ENCODE measurements at places on chromosomes 12 and 14. TPM values are rescaled to one million over a fixed set of nuclear protein-coding genes. Genes with fewer than 3 reads are reported as not detected.

DNA sequence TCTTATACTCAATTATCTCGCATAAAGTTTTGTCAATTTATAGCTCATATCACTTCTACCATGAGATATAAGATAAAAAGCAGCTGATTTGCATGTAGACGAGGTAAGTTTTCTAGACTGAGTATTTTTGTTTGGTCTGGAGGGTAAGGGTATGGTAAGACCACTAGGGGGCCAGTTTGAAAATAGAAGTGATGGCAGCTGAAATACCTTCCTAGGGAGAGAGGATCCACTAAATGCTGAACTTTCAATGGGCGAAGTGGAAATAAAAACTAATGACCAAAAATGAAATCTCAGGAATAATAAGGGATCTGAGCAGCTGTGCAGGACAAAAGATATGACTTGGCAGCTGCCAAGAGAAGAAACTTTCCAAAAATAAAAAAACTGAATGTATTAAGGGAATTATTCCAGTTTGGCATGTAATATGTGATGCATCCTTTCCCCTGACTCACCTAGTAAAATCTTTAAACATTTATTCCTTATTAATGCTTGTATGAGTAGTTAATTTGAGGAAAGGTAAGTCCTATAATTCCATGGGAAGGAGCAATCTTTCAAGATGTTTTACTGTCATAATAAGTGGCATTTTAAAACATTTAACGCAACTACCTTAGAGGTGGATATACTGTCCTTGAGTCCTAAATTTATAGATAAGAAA lies 754.5 kb downstream of the C12orf50 start:
- DNase-seq, result no peak

- no peak for DNase-seq
Observed at GRCh38 chr14:91681118-91681517, 50.8 kb downstream of the CATSPERB start.

FAM186B gene
- 0.33 TPM for total RNA-seq

DNA sequence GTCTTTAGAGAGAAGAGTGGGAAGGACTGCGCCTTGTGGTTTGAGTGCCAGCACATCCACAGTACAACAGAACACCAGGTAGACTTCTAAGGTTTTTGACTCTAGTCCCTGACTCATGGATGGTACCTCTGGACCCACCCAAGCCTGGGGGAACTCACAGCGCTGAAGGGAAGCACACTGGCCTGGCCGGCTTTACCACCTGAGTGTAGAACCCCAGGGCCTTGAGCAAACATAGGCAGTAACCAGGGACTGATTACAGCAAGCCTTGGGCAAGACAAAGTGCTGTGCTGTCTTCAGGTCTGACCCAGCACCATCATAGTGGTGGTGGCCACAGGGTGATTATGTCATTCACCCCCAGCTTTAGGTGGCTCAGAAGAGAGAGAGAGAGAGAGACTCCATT lies 17.2 kb downstream of the EML5 start:
- no peak for DNase-seq

DNA sequence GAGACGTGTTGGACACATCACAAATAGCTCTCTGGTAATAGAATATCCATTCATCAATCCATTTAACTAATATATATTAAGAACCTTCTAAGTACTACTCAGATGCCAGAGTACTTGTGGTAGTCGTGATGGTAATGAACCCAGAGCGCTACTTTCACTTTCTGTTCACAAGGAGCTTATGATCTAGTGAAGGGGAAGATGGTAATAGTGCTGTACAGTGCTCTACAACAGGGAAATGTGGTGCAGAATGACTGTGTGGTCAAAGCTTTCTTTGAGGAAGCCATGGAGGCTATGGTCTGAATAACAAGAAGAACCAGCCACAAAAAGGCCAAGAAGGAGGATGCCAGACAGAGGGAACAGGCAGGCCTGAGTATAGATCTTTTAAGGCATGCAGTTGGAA lies 212.0 kb downstream of the PTPRO start:
- DNase-seq, result no peak

GRCh38 chr12:57940915-57941164 lies 527 bp upstream of the ATP23 start:
- DNase-seq, result no peak

KSR2 gene
- not detected for total RNA-seq

DNA sequence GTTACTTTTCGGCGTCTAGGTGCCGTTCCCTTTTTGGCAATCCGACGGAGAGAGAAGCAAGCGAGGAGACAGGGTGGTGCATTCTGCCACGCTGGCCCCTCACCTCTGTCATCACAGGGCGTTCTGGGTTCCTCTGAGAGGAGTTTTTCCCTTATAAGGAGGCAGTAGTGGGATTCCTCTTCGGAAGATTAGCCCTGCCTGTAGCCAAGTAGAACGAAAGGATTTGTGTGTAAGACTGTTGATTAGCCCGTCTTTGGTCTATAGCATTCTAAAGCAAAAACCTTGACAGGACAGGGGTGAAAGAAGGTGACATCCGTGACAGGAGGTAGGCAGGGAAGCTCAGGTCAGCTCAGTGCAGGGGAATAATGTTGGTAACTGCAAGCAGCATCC lies 9.1 kb upstream of the NEMF start:
- DNase-seq, result peak; percentile 48

RNU4-1 gene
- total RNA-seq, result 2,088 TPM

- DNase-seq, result no peak
Observed at GRCh38 chr14:79552778-79553177, 658.5 kb downstream of the DIO2 start.

GRCh38 chr14:55130196-55130550 lies 1.1 kb downstream of the LGALS3 start:
- no peak for DNase-seq

GRCh38 chr14:99157246-99157645 lies 114.8 kb downstream of the BCL11B start:
- no peak for DNase-seq

CLEC2A gene
- total RNA-seq, result not detected

DNA sequence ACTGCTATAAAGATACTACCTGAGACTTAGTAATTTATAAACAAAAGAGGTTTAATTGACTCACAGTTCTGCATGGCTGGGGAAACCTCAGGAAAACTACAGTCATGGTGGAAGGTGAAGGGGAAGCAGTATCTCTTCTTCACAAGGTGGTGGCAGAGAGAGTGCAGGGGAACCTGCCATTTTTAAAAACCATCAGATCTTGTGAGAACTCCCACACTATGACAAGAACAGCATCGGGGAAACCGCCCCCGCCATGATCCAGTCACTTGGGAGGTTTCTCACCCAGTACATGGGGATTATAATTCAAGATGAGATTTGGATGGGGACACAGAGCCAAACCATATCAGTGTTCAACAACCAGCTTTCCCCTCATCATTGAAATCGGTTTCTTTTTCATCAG lies 49.9 kb downstream of the AEBP2 start:
- no peak for DNase-seq

DNA sequence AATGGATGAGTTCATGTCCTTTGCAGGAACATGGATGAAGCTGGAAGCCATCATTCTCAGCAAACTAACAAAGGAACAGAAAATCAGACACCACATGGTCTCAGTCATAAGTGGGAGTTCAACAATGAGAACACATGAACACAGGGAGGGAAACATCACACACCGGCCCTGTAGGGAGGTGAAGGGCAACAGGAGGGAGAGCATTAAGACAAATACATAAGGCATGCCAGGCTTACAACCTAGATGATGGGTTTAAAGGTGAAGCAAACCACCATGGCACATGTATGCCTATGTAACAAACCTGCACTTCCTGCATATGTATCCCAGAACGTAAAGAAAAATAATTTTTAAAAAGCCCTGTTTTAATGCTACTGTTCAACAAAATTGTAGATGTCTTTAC lies 914.2 kb upstream of the ATXN7L3B start:
- DNase-seq, result no peak

DNA sequence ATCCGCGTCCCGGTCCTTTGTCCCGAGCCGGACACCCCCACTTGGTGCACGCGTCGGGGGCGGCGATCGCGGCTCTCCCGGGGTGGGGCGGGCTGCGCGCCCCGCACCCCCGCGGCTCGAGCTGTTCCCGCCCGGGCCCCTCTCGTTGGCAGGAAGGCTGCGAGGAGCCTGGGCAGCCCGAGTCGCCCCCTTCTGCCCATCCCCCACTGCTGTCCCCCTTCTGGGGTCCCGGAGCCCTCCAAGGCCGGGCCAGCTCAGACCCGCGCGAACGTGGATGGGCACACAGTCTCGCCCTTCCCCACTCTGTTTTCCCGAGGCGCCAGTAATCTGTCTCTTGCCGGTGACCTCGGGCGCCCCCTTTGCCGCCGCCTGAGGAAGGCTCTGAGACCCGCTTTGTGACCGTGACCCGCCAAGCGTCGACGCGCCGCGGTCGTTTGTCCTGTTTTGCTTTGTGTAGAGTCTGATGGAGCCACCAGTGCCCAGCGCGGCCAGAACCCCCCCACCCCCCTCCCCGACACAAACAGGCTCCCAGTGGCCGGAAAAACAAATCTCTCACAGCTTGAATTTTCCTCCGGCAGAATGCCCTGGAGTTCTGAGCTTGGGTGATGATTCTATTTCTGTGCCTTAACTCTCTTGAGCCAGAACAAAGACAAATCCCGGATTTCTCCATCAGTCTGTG lies 610 bp downstream of the C14orf132 start:
- no peak for DNase-seq

GRCh38 chr12:32558903-32559302 lies 120.2 kb upstream of the DNM1L start:
- no peak for DNase-seq

DNA sequence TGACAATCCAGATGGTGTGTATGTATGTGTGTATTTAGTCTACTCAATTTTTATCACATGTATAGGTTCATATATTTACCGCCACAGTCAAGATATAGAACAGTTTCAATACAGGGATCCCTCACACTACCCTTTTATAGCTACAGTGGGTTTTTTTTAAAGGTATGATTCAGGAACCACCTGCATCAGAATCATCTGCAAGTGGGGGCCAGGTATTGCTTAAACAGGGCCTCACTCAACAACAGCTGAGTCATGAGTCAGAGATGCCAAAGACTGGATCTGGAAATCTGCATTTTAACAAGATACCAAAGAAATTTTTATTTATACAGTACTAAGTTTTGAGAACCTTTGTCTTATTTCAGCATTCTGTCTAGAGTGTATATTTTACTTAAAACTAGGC lies 117.6 kb downstream of the SLC35F4 start:
- DNase-seq, result no peak

DNA sequence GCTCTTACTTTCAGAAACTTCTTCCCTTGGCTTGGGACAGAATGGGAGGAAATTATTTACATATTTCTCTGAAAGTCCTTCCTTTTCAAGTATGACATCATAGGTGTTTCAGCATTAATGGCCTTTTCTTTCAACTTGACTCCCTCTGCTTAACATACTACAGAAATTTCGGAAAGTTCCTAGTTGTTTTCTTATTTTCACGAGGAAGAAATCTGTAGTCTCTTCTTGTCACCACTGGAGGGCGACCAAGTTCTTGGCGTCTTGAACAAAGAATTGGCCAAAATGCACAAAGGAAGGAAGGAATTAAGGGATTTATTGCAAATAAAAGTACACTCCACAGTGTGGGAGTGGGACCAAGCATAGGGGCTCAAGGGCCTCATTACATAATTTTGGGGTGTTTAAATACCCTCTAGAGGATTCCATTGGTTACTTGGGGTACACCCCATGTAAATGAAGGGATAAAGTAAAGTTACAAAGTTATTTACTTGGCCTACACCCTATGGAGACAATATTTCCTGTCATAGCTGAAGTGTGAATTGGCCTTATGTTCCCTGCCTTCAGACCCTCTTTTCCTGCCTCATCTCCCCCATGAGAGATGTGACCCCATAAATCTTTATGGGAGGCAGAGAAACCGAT lies 70.4 kb downstream of the RPL10L start:
- no peak for DNase-seq

- no peak for DNase-seq
Observed at GRCh38 chr12:65761301-65761700, 63.0 kb upstream of the HMGA2 start.

TRIM9 gene
- 0.27 TPM for total RNA-seq

MTRFR gene
- total RNA-seq, result 8.4 TPM

PMEL gene
- 0.16 TPM for total RNA-seq

GLIPR1L1 gene
- not detected for total RNA-seq

CHGA gene
- not detected for total RNA-seq

- no peak for DNase-seq
Observed at GRCh38 chr14:41449066-41449465, 157.6 kb upstream of the LRFN5 start.

- DNase-seq, result no peak
Observed at GRCh38 chr14:54709444-54709843, 142.5 kb downstream of the SAMD4A start.

- no peak for DNase-seq
Observed at GRCh38 chr12:95318071-95318545, 100.5 kb downstream of the VEZT start.

GRCh38 chr14:51792809-51793208 lies 67.6 kb upstream of the GNG2 start:
- no peak for DNase-seq

GRCh38 chr12:79514730-79515529 lies 175.8 kb downstream of the PAWR start:
- no peak for DNase-seq

OLR1 gene
- total RNA-seq, result 0.55 TPM

DNA sequence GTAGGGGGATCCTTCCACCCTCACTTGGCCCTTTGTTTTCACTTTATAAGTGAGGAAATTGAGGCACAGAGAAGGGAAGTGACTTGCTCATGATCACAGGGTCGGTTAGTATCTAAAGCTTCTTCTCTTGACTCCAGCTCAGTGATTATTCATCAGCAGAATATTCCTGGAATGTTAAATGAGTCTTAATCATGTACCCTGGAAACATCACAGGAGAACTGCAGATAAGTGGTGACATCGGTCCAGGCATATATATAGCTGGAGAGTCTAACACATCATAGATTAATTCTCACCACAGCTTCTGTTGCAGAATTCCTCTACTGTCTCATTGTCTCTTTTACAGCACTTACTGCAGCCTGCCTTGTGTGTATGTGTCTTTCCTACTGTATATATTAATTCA lies 69.9 kb downstream of the PAH start:
- DNase-seq, result no peak

GRCh38 chr14:103775506-103775905 lies 59.9 kb downstream of the ZFYVE21 start:
- DNase-seq, result no peak

- DNase-seq, result no peak
Observed at GRCh38 chr12:50322206-50322605, 38.9 kb upstream of the LIMA1 start.

DNA sequence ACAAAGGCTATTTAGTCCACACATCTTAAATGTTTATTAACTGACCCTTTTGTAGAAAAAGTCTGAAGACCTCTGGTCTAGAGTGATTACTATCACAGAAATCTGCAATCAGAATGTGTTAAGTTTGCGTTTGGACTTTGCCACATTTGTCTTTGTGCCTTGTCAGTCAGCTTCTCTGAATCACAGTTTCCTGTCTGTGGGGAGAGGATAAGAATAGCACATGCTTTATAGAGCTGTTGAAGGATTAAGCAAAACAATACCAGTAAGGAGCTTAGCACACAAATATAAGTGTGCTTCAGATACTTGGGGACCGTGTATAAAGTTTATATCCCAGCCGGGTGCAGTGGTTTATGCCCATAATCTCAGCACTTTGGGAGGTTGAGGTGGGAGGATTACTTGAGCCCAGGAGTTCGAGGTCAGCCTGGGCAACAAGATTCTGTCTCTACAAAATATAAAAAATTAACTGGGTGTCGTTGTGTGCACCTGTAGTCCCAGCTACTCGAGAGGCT lies 63.0 kb upstream of the BTG1 start:
- DNase-seq, result no peak

GRCh38 chr12:97063292-97063935 lies 156.4 kb downstream of the NEDD1 start:
- no peak for DNase-seq

GRCh38 chr12:26196421-26196716 lies 996 bp downstream of the SSPN start:
- no peak for DNase-seq

DLK1 gene
- 2.8 TPM for total RNA-seq
